ENCODE measurements at places on chromosomes 7 and 10. TPM values are rescaled to one million over a fixed set of nuclear protein-coding genes. Genes with fewer than 3 reads are reported as not detected.

DNA sequence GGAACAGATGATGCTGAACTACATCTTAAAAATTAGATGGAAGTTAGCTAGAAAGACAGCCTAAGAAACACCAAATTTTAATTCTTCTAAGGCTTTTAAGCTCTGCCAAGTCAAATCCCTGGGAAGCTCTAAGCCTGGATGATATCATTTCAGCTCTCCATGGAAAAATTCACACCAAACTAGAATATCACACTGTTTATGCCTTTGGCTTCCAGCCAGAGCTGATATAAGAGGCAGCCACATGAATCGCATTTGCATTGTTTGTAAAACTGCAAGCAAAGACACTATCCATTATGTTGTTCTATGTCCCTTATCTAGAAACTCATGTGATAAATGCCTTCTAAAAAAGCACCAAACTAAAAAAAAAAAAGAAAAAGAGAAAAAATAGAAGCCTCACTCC lies 430.4 kb downstream of the GRID1 start:
- no peak for DNase-seq

DNA sequence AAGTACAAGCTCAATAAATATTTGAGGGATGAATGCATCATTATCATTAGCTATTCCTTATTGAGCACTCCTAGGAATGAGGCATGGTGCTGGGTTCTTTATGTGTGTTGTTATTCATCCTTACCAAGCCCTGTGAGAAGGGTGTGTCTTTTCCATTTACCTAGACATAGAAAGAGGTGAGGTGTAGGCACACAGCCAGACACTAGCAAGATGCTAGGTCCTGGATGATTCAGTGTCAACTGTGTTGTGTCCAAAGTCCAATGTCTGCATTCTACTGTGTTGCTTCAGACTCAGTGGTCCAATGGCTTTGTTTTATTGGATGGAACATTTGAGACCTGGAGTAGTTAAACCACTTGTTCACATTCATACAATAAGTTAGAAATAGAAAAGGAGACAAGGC lies 605.5 kb downstream of the LRMDA start:
- DNase-seq: no peak

GRCh38 chr10:88827671-88828070 lies 24.0 kb downstream of the ANKRD22 start:
- DNase-seq: no peak

GRCh38 chr7:155365146-155365874 lies 67.6 kb downstream of the INSIG1 start:
- DNase-seq: no peak

- DNase-seq: no peak
Observed at GRCh38 chr7:756928-757560, 30.0 kb upstream of the PRKAR1B start.

- DNase-seq: no peak
Observed at GRCh38 chr10:28681291-28681763, 4.0 kb downstream of the BAMBI start.

DNA sequence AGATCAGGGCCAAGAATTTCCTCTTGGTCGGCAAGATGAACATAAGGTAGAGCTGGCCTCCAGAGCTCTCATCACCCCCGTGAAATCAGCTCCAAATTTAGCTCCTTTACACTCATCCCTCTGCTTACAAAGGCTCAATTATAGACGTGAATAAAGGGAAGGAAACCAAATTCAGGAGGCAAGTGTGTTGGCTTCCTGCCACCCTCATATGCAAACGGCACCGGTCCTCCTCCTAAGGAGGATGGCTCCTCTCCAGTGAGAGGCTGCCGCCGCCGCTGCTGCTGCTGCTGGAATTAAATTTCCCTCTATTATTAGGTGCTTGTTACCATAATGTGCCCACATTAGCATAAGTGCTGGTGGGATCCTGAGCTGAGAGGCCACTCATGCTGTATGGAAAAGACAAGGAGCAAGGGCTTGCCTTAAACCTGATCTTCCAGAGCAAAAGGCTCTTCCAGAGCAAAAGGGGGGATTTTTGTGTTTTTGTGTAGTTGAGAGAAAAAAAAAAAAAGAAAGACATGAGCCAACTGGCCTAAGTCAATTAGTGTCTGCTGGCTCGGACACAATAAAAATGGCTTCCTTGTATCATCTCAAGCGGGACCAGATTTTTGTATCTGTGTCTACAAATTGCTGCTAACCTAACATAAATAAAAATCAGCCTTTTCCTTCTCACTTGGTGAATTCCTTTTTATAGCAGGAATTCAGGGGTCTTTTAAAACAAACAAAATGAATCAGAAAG lies 68.4 kb downstream of the CDHR3 start:
- no peak for DNase-seq

DNA sequence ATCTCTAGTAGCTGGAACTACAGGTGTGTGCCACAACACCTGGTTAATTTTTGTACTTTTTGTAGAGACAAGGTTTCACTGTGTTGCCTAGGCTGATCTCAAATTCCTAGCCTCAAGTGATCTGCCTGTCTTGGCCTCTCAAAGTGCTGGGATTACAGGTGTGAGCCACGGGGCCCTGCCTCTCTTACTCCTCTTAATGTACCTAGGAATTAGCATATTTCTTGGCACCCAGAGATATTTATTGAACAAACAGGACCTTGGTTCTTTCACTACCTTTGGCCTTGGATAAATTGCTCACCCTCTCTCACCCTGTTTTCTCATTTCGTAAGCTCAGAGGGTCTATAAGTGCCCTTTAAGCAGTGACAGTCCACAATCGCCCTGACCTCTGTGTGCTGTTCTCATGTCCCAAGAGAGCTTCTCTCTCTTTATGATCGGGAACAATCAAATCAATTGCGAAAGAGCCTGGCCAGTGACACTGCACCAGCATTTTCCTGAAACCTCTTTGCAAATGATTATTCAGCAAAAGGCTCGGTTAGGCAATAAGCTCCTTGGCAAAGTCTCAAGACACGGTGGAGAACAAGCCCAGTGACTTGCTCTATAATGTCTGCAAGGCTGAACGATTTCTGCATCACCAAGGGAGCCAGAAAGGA lies 117.7 kb downstream of the APBB1IP start:
- no peak for DNase-seq

DNA sequence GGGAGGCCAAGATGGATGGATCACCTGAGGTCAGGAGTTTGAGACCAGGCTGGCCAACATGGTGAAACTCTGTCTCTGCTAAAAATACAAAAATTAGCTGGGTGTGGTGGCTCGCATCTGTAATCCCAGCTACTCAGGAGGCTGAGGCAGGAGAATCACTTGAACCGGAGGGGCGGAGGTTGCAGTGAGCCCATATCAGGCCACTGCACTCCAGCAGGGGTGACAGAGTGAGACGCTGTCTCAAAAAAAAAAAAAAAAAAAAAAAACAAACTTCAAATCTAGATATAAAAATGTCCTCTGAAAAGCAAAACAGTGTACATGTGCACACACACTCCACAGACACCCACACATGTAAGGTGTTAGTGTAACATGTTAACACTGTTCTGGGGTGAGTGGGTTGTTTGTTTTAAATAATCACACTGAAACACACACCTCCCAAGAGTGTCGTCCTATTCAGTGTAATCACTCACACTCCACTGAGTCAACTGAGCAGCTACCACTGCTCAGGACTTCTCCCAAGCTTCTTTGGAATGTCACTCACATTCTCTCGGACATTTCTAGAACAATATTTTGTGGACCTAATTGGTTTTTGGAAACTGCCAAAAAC lies 12.8 kb upstream of the RGS10 start:
- DNase-seq: no peak

DNA sequence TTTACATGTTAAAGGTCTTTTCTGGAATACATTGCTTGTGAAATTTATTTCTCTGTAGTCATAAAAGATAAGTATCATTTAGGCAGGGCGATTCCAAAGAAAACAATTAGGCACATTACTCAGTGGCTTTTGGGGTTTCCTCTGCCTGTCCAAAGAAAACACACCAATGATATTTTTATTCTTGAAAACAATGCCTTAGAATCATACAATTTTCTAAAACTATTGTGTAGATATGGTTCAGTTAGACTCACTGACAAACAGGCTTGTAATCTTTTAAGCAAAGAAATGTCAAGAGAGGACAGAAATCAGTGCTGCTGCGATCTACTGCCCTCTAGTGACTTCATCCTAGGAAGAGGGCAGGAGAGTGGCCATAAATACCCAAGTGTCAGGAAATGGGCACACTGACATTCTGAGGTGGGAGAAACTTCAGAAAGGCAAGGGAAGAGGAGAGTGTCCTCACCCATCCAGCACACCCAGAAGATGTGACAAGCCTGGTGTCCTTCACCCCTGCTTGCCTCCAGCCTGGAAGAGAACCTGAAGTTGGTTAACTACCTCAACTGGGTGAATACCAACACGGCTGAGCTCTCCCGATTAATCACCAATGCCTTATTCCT lies 120.5 kb downstream of the GALNT11 start:
- peak; percentile 36 for DNase-seq

GRCh38 chr7:158378978-158379377 lies 208.6 kb downstream of the PTPRN2 start:
- DNase-seq: no peak

GRCh38 chr7:95001258-95001657 lies 93.9 kb downstream of the PPP1R9A start:
- no peak for DNase-seq

DNA sequence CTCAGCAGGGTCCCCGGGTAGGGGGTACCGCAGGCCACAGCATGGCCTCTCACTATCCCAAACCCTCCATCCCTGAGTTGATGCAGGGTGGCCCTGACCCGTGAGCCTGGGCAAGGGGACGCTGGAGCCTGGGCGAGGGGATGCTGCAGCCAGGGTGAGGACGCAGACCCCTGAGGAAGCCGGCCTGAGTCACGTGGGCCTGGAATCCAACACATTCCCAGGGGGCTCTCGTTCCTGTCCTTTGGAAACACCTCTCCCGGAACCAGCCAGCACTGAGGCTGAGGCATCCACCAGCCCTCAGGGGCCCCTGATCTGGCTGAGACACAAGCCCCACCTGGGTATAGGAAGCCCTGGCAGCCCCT lies 61.5 kb upstream of the NKX6-2 start:
- no peak for DNase-seq

- no peak for DNase-seq
Observed at GRCh38 chr7:132417103-132417906, 159.0 kb downstream of the PLXNA4 start.

DNA sequence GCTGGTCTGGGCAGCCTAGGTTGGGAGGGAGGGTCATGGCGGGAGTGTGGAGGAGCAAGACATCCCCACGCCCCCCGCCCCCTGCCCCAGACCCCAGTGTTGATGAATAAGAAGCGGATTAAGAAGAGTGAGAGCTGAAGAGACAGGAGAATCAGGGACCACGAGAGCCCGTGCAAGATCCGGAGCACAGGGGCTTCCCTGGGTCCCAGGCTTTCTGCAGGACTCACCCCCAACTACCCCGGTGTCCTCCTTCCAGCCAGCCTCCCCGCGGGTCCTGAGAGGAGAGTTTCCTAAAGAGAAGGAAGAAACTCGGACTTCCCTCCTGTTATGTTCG lies 20.1 kb downstream of the GHRHR start:
- no peak for DNase-seq

DNA sequence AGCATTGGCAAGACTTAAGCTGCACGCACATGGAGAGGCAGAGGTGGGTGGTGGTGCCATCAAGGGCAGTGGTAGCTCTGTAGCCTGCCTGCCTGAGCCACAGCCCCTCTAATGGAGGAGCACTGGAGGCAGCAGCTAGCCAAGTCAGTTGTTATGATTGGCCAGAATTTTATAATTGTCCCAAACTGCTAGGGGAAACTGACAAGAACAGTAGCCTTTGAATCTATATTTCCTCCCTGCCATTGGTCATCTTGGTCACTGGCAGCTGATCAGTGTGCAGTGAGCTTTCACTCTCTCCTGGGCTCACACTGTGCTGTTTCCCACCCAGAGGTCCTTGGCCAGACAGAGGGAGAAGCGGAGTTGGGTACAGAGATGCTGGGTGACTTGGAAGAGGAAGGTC lies 9.6 kb upstream of the ZNF783 start:
- DNase-seq: no peak

- no peak for DNase-seq
Observed at GRCh38 chr10:132859084-132859855, 73.3 kb upstream of the NKX6-2 start.

DNA sequence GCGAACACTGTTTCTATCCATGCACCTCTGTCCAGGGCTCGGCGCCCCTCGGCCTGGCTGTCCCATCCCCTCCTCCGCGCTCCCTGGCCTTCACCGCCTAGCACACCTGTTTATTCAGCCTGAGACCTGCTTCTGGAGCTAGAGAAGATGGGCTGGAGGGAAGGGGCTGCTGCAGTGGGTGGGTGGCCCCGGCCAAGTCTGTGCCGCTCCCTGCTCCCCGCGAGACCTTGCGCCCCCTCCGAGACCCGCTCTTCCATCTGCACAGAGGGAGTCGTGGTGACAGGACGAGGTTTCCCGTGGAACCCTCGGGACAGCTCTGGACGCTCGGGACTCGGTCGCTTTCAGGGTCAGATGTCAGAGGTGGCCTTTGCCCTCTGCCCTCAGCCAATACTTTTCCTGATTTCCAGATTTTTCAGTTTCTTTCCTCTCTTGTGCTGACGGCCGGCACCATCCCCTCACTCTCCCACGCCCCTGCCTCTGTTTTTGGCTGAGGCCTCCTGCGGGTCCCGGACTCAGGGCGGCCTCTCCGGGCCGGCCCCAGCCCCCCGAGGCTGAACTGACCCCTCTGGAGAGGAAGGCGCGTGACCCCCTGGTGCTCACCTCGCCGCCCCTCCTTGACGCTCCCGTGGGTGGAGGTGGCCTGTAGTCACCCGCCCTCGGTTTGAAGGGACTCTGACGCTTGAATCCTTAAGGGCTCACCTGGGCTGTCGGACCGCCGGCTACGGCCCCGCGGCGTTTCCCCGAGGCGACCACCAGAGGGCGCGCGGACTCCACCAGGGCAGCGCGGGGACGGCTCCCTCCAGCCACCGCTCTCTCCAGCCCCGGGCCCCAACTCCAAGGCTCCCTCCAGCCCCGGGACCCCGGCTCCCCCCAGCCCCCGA lies 15.6 kb downstream of the SHH start:
- peak; percentile 37 for DNase-seq

DNA sequence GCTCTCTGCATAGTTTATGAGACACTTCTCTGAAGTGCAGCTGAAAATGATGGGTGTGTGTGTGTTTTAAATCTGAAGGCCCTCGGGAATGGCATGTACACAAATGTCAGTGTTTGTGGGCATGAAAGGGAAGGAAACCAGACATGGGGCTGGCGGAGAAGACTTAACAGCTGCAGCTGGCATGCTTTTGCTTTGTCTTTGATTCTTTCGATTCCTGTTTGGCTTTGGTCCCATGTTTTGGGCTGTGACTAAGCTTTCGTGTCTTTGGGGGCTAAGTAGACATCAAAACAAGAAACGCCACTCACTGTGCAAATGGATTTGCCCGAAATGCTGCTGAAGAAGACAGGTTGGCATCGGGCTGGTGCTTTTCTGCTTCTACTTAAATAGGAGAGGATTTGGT lies 179.3 kb downstream of the PFKFB3 start:
- DNase-seq: peak; percentile 66

NFKB2 gene
- total RNA-seq: 18.5 TPM

MAT1A gene
- 0.13 TPM for total RNA-seq

C7orf57 gene
- 1.2 TPM for total RNA-seq

ASZ1 gene
- total RNA-seq: not detected

CABCOCO1 gene
- not detected for total RNA-seq

CTAGE8 gene
- total RNA-seq: not detected

SEMA4G gene
- total RNA-seq: 2.9 TPM

CCDC7 gene
- total RNA-seq: 1.5 TPM

PNLIPRP2 gene
- total RNA-seq: not detected
